Activated CD8-positive, alpha-beta memory T cell treated with anti-CD3 and anti-CD28 coated beads for 48 hours (primary cell): ENCODE measurements at places on chromosomes 4 and X.

GRCh38 chrX:149962859-149963757, 24.8 kb upstream of the EOLA2 start:
- no peak for DNase-seq

DNA sequence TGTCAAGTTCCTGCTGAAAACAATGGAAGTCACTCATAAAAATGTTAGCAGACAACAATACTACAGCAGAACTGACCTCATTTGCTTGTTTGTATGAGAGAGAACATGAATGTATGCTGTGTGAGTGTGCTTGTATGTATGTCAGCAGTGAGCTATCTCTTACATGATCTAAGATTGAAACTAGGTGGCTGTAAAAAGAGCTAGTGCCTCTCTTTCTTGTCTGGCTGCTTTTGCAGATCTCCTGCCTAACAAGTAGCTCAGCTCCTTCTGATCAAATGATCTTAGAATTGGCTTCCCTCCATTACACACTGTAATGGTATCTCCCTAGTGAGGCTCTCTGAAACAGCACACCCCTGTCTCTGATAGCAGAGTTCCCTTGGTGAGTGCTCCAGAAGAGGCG, 20.7 kb downstream of the PAK3 start:
- DNase-seq, result no peak

DNA sequence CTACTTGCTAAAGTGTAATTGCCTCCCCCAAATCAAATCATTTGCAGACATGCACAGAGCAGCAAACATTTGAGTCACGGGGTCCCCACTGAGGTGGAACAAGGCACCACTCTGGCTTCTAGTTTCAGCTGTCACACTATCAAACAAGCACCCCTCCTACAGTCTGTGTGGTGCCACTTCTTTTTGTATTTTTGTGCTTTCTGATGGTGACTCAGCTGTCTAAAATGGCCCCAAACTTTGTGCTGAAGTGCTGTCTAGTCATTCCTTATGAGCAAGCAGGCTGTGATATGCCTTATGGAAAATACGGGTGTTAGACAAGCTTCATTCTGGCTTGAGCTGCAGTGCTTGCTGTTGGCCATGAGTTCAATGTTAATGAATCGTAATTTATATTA, 15.4 kb downstream of the IGFBP7 start:
- DNase-seq, result no peak

DNA sequence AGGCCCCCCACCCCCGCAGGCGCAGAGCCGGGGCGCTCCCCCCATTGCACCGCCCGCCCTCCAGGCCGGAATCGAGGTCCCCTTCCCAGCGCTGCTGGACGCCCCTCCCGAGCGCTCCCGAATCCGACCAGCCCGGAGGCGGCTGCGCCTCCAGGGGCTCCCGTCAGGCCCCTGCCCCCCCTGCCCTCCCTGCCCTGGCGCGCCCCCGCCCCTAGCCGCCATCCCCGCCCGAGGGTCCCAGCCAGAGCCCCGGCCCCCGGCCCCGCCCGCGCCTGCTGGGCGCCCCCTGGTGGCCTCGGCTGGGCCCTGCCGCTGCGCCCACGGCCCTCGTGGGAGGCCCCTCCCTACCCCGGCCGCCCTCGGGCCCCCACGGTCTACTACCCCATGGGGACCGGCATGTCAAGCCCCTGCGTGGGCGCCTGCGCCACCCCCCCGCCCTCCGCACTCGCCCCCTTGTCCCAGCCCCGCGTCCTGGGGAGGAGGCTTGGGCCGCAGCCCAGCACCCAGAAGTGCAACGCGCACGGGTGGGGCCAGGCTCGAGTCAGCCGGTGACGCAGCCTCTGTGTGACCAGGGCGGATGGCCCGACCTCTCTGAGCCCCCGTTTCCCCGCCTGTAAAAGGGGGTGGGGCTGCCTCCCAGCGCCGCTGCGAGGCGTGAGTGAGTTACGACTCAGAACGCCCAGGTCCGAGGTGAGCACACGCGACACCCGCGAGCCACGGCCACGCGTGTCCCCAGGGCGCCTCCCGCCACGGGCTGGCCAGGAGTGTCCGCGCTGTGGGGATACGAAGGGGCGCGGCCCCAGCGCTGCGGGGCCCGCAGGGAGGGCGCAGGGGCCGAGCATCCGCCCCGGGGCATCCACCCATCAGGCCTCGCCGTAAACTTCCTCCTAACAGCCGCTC, 104.9 kb downstream of the FAM53A start:
- DNase-seq, result peak; percentile 48

GRCh38 chr4:101066626-101067170, 280.6 kb downstream of the PPP3CA start:
- DNase-seq, result no peak
